ENCODE measurements at places on chromosomes 16 and 17. TPM values are rescaled to one million over a fixed set of nuclear protein-coding genes. Genes with fewer than 3 reads are reported as not detected.

The SCARF1 gene
- 58.5 TPM for total RNA-seq

The GALR2 gene
- not detected for total RNA-seq

The CLEC18C gene
- total RNA-seq, result not detected

The CPNE2 gene
- 49.5 TPM for total RNA-seq

The OR4D1 gene
- total RNA-seq, result not detected

The SLC7A6OS gene
- 17.7 TPM for total RNA-seq

The SLC13A5 gene
- 0.09 TPM for total RNA-seq

DNA sequence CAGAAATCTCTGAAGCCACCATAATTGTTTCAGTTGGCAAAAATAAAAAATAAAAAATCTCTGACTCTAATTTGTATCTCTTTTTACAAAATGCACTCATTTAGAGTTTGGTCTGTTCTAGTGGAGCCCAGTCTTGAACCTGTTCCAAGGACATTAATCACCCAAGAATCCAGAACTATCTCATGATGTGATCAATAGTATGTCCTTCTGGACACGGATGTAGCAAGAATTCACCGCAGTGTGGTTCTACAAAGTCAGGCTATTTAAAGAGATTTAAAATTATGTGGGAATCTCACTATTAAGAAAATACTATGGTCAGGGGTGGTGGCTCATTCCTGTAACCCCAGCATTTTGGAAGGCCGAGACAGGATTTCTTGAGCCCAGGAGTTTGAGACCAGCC is 21.8 kb upstream of the ANKFN1 start:
- H3K27me3 ChIP-seq, result no peaks in the 10 kb centered on the region
- no peak overlapping the region for H3K4me3 ChIP-seq
- H3K36me3 ChIP-seq, result no peaks in the 10 kb centered on the region
- no peak overlapping the region for H3K27ac ChIP-seq
- DNase-seq, result no peak
- H3K4me1 ChIP-seq, result no peaks in the 10 kb centered on the region

DNA sequence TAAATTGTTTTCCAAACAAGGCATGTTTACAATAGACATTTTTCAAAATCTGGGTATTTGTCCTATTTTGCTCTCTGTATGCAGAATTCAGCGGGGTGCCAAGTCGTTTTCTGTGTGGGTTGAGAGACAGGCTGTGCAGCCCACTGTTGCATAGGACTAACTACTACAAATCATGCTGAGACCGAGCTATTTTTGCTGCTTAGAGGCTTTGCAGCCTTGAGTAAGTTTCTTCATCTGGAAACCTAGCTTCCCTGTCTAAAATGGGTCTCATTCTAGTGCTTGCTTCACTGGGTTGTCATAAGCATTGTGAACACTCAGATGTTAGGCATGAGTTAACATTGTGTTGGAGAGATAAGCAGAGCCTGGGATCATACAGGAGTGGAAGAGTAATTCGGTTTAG is 1.3 kb downstream of the PRPSAP2 start:
- H3K4me1 ChIP-seq, result peaks cover 24% of the 10 kb centered on the region
- peak overlapping the region; percentile 96 for H3K27ac ChIP-seq
- no peaks in the 10 kb centered on the region for H3K27me3 ChIP-seq
- H3K4me3 ChIP-seq, result no peak overlapping the region
- DNase-seq, result no peak

DNA sequence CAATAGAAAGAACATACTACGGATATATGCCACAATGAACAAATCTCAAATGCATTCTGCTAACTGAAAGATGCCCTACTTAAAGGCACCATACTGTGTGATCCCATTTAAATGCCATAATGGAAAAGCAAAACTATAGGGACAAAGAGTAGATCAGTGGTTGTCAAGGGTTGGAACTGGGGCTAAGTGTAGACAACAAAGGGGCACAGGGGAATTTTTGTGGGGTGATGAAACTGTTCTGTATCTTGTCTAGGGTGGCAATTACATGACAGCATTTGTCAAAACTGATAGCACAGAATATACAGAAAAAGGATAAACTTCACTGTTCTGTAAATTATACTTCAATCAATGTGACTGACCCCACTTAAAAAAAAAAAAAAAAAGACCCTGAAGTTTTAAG is 17.7 kb downstream of the GFOD2 start:
- H3K27me3 ChIP-seq, result no peaks in the 10 kb centered on the region
- H3K4me1 ChIP-seq, result no peaks in the 10 kb centered on the region
- H3K27ac ChIP-seq, result no peak overlapping the region
- no peak for DNase-seq
- no peak overlapping the region for H3K4me3 ChIP-seq

DNA sequence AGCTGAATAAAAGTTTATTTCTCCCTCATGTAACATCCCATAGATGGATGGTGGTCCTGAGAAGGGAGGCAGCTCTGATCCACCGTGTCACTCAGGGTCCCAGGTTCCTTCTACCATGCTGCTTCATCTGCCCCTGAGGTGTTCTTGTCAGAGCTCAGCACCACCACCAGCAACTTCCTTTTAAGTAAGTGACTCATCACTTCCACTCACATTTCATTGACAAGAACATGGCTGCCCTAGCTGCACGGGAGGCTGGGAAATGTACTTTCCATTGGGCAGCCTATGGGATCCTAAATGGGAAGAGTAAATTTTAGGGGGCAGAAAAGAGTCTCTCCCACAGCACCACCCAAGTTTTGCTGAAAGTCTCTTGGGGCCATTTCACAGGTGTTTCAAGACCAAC is 134.7 kb downstream of the USP31 start:
- no peak for DNase-seq
- no peaks in the 10 kb centered on the region for H3K4me1 ChIP-seq
- H3K36me3 ChIP-seq, result no peaks in the 10 kb centered on the region
- H3K27ac ChIP-seq, result no peak overlapping the region

GRCh38 chr17:64057701-64058263 is 37.3 kb upstream of the ICAM2 start:
- no peaks in the 10 kb centered on the region for H3K27me3 ChIP-seq
- no peak overlapping the region for H3K27ac ChIP-seq
- peaks cover 9% of the 10 kb centered on the region for H3K4me1 ChIP-seq

- H3K4me1 ChIP-seq, result peaks cover 8% of the 10 kb centered on the region
- no peaks in the 10 kb centered on the region for H3K27me3 ChIP-seq
- peak; percentile 89 for DNase-seq
Observed at GRCh38 chr17:67605256-67605912, 112.4 kb upstream of the NOL11 start.

- no peak overlapping the region for H3K4me3 ChIP-seq
- H3K36me3 ChIP-seq, result peaks cover 6% of the 10 kb centered on the region
- no peak overlapping the region for H3K27ac ChIP-seq
- H3K27me3 ChIP-seq, result no peaks in the 10 kb centered on the region
- H3K4me1 ChIP-seq, result peaks cover 3% of the 10 kb centered on the region
Observed at GRCh38 chr17:78101112-78101511, 27.4 kb downstream of the TMC6 start.

GRCh38 chr16:20906341-20907255 is 6.0 kb downstream of the LYRM1 start:
- peaks cover 78% of the 10 kb centered on the region for H3K4me1 ChIP-seq
- peak overlapping the region; percentile 95 for H3K27ac ChIP-seq
- no peak for DNase-seq
- no peaks in the 10 kb centered on the region for H3K27me3 ChIP-seq
- no peaks in the 10 kb centered on the region for H3K36me3 ChIP-seq
- H3K4me3 ChIP-seq, result no peak overlapping the region

DNA sequence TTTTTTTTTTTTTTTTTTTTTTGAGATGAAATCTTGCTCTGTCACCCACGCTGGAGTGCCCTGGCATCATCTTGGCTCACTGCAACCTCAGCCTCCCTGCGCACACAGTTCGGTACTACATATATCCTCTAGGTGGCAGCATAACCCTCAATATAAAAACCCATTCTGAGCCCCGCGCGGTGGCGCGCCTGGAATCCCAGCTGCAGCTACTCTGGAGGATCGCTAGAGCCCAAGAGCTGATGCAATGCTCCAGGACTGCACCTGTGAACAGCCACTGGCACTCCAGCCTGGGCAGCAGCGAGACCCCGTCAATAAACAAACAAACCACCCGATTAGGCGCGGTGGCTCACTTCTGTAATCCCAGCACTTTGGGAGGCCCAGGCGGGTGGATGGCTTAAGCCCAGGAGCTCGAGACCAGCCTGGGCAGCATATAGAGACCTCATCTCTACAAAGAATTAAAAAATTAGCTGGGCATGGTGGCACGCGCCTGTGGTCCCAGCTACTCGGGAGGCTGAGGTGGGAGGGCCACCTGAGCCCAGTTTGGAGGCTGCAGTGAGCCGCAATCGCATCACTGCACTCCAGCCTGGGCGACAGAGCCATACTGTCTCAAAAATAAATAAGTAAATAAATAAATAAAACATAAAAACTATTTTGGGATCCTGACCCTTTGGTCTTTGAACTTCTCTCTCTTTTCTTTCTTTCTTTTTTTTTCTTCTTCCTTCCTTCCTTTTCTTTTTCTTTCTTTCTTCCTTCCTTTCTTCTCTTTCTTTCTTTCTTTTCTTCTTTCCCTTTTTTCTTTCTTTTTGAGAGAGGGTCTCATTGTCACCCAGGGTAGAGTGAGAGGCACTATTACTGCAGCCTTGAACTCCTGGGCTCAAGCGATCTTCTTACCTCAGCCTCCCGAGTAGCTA is 15.4 kb upstream of the AKAP10 start:
- DNase-seq, result peak; percentile 92
- H3K4me3 ChIP-seq, result no peak overlapping the region
- H3K27me3 ChIP-seq, result no peaks in the 10 kb centered on the region

- H3K27me3 ChIP-seq, result no peaks in the 10 kb centered on the region
- H3K27ac ChIP-seq, result no peak overlapping the region
- no peak for DNase-seq
Observed at GRCh38 chr17:11278992-11279270, 37.9 kb downstream of the SHISA6 start.

DNA sequence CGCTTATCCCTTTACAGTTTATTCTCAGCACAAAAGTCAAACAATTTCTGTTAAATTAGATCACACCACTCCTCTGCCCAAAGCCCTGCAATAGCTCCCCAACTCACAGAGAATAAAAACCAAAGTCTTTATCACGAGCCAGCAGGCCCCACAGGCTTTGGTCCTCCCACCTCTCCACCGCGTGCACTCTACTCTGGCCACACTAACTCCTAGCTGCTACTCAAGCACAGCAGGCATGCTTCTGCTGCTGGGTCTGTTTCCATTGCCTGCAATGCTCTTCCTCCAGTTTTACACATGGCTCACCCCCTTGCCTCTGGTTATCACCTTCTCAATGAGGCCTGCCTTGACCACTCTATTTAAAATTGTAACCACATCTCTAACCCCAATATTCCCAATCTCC is 27.6 kb downstream of the HELZ start:
- H3K4me1 ChIP-seq, result peaks cover 33% of the 10 kb centered on the region
- H3K27me3 ChIP-seq, result no peaks in the 10 kb centered on the region
- H3K36me3 ChIP-seq, result peaks cover 15% of the 10 kb centered on the region
- H3K4me3 ChIP-seq, result no peak overlapping the region

GRCh38 chr16:50490828-50491227 is 57.4 kb upstream of the NKD1 start:
- no peak overlapping the region for H3K27ac ChIP-seq
- no peaks in the 10 kb centered on the region for H3K4me1 ChIP-seq
- DNase-seq, result no peak
- no peak overlapping the region for H3K4me3 ChIP-seq

DNA sequence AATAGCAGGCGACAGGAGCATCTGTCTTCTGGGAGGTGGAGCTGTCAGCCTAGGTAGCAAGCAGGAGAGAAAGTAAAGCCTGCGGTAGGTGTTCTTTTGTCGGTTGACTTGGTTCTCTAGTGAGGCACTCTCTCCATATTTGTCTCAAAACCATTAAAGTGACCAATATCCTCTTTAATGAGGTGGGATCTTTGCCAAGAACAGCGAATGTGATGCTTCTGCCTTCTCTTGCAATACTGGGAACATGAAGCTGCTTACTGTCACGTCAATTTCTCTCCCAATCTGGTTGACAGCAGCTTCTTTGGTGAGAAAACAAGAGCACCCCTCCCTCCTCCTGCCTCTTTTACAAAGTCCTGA is 176.7 kb downstream of the ABCC12 start:
- H3K27me3 ChIP-seq, result no peaks in the 10 kb centered on the region
- no peak for DNase-seq
- H3K27ac ChIP-seq, result no peak overlapping the region
- H3K36me3 ChIP-seq, result no peaks in the 10 kb centered on the region
- H3K4me3 ChIP-seq, result no peak overlapping the region

DNA sequence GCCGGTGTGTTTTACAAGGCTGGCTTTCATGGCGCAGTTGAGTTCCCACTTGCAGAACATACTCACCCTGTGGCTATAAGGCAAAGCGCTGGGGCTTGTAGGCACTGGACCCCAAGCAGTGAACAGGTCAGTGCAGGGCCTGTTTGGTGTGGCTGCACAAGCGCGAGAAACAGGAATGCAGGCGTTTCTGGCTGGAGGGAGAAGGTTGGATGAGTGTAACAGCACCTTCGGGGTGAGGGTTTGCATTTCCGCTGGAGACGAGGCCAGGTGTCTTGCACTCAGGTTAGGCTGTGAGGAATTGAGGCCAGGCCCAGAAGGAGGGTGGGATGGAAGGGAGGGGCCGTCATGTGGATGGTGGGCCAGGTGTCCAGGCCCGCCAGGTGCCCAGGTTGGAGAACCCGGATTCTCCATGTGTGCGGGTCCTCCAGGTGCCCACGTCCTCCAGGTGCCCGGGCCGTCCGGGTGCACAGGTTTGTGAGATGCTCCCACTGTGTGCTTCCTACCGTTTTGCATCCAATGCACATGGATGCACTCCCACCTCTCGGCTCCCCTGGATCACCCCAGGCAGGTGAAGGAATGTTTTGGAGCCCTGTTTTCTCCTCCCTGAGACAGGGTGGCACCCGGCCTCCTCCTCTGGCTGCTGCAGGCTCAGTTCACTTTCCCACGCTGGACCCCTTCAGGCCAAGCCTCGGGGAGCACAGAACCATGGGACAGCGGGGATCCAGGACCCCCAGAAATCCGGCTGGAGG is 46.0 kb downstream of the SLC7A5 start:
- no peaks in the 10 kb centered on the region for H3K4me1 ChIP-seq
- H3K36me3 ChIP-seq, result no peaks in the 10 kb centered on the region
- no peak overlapping the region for H3K27ac ChIP-seq
- no peaks in the 10 kb centered on the region for H3K27me3 ChIP-seq
- no peak overlapping the region for H3K4me3 ChIP-seq

DNA sequence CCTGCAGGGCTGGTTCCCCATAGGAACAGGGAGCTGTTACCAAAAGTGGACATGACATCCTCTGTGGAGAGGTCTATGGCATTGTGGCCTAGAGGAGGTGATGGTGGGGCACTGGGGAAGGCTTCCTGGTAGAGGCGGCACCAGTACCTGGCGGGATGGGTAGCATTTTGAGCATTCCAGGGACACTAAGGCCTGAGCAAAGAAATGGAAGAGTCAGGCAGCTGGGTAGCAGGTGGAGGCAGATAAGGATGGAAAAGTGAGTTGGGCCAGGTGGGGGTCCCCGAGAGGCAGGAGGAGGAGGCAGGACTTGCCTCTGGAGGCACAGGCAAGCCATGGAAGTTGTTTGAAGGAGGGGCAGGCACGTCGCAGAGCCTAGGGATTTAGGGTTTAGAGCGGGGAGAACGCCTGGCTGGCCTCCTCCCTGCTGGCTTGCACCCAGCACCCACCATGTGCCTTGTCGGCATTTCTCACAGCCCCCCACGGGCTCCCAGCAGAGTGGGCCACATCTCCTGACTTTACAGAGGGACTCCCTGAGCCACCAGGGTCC is 5.1 kb upstream of the ADCY7 start:
- peaks cover 25% of the 10 kb centered on the region for H3K4me1 ChIP-seq
- no peaks in the 10 kb centered on the region for H3K27me3 ChIP-seq
- no peaks in the 10 kb centered on the region for H3K36me3 ChIP-seq
- no peak overlapping the region for H3K4me3 ChIP-seq
- H3K27ac ChIP-seq, result no peak overlapping the region

GRCh38 chr16:84198401-84198800 is 7.4 kb downstream of the ADAD2 start:
- no peaks in the 10 kb centered on the region for H3K4me1 ChIP-seq
- H3K4me3 ChIP-seq, result no peak overlapping the region
- no peaks in the 10 kb centered on the region for H3K27me3 ChIP-seq
- no peaks in the 10 kb centered on the region for H3K36me3 ChIP-seq
- H3K27ac ChIP-seq, result no peak overlapping the region

Data from upper lobe of left lung (tissue), 6 donors.